ENCODE measurements at places on chromosomes 12 and 14.

DNA sequence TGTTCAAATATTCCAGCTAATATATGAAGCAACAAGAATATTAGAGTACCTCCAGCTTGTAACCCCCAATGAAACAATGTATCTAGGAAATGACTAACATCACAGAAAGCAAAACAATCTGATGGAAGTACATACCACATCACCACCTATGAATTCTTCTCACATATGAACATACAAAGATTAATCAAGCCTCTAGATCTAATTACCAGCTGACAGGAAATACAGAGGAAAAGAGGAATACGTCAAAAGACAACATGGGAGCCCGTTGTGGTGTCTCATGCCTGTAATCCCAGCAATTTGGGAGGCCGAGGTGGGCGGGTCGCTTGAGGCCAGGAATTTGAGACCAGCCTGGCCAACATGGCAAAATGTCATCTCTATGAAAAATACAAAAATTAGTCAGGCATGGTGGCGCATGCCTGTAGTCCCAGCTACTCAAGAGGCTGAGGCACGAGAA, 7.5 kb downstream of the NEDD8 start:
- no peak for DNase-seq

GRCh38 chr14:90576981-90577660, 180.3 kb downstream of the CALM1 start:
- DNase-seq, result no peak

- DNase-seq, result no peak
These were observed 44.4 kb downstream of the DYRK2 start for GRCh38 chr12:67692966-67693365.

GRCh38 chr12:42673535-42673934, 84.0 kb upstream of the PRICKLE1 start:
- DNase-seq, result no peak

GRCh38 chr12:44375694-44376093, 500.4 kb downstream of the NELL2 start:
- no peak for DNase-seq

DNA sequence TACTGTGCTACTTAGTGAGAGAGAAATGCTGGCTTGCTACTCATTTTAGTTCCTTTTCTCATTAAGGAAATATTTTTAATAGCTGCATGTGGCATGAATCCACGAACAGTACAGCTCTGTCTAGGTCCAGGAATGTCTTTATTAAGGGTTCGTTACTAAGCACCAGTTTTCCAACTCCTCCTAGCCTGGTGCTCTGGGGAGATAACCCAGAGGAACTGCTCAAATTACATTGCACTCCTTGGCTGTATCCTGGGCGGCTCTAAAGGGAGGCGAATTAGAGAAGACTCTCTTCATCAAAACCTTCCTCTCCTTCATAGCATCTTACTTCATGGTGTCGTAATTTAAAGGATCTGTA, 101.3 kb downstream of the PPM1A start:
- DNase-seq, result no peak

DNA sequence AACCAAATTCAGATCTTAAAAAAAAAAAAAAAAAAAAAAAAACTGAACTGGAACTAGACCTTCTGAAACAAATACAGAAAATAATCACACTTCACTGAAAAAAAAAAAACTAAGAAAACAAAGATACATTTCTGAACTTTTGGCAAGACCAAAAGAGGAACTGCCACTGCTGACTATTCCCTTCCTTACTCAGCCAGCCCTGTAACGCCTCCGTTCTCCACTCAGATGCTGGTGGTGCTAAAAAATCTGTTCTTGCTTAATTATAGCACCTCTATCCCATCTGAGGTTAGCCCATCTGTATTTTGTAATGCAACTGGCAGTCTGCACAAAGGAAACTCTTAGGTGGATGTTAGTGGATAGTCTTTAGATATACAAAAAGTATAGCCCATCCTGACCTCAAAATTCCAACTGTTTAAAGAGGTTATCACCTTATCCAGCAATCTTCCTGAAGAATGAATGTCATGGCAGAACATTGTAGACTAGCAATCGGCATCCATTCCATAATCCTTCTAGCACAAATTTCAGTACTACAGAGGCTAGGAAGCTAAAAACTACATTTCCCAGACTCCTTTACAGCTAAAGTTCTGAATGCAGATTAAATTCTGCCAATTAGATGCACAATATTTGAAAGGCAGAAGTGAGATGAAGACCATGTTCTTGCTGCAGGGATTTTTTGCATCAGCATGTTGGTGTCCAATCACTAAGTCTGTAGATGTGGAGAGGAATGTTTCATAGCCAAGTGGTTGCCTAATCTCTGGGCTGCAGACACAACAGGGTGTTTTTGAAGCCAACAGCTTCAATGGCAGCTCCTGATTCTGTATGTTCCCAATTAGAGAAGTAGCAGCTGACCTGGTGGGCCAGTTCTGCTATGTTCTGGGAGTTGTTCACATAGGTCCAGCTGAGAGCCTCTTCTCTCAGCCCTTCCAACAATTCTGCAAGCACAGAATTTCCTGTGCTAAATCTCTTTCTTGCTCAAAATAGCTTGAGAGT, 5.7 kb downstream of the MAP3K9 start:
- no peak for DNase-seq

DNA sequence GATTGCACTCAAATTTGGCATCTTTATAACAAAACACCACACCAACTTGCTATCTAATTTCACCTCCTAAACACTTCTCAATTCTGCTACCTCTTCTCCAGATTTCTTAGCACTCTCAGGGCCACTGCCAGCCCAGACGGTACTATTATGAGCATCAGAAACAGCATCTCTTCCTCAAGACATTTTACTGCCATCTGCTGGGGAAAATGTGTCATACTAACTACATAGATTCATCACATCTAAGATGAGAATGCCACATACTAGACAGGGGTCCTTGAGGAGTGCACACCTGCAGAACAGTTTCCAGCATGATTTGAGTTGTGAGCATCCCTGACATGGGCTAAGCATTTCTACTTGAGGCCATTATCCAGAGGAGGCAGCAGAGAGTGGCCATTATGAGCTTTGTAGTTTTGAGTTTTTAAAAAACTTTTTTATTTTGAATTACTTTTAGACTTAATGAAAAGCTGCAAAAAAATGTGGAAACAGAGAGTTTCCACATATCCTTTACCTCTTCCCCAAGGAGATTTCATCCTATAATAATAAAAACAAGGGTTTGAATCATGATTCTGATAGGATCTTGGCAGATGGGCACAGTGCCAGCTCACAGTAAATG, 15.1 kb upstream of the GRIP1 start:
- peak; percentile 7 for DNase-seq

- DNase-seq, result no peak
These were observed 31.6 kb upstream of the AMIGO2 start for GRCh38 chr12:47111392-47111778.

DNA sequence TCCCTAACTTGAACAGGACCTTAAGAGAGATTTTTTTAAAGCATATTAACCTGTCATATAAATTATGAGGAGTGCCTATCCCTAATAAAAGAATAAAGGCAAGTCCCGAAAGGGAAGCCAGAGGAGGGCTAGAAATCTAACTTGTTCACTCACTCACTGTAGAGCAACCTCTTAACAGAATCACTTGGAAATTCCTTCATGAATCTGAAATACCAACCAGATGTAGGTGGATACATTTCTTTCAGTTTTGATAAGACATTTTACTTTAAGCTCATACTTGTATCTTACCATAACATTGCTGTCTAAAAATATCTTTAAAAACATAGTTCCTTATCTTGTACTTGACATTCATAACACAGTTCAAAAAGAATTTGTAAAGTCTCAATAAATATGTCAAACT, 25.7 kb downstream of the NTN4 start:
- DNase-seq, result no peak

DNA sequence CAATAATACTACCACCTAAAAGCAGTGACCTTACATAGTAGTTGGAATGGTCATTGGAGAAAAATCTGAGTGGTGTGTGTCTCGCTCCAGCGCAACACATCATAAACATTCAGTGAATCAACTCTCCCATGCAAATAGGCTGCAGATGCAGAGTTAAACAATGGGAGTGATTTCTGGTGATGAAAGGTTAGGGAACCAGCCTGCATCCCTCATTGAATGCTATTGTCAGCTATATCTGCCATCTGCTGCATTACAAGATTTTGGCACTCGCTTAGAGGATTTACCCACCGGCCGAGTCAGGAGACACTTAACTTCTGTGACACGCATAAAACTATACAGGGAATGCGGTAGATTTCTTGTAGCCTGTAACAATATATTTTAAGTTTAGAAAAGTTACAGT, 900.9 kb downstream of the FLRT2 start:
- DNase-seq, result no peak

GRCh38 chr12:26195250-26195640, at the start of gene SSPN:
SSPN (plus strand) TSS chr12:26195573; CDS start chr12:26195673, 100 bp downstream.
- DNase-seq, result no peak

GRCh38 chr14:75247286-75247922, 31.2 kb upstream of the FOS start:
- DNase-seq, result no peak

GRCh38 chr12:94781835-94782234, 131.5 kb upstream of the TMCC3 start:
- no peak for DNase-seq

DNA sequence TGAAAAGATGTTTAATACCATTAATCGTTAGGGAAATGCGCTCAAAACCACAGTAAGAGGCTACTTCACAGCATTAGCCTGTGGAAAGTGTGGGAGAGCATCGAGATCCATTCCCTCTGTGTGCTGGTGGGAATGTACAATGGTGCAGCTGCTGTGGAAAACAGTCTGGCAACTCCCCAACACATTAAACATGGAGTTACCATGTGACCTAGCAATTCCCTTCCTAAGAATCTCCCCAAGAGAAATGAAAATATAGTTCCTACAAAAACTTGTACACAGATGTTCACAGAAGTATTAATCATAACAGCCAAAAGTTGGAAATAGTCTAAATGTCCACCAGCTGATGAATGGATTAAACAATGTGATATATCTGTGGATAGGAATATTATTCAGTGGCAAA, 23.8 kb downstream of the MLXIP start:
- DNase-seq, result no peak

DNA sequence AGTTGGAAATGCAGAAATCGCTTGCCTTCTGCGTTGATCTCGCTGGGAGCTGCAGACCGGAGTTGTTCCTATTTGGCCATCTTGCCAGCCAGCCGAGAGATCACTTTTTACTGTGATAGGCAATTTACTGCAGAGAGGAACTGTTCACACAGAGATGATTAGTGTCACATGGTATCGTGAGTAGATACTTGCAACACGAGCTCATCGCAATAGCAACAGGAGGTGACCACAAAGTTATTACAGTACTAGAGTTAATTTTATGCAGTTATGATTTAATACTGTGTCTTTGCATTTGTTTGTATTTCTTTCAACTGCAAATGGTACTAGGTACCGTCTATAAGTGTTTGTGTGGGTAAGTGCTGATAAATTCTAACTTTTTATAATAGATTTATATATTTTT, 27.8 kb downstream of the NOPCHAP1 start:
- no peak for DNase-seq

- no peak for DNase-seq
These were observed 1656.3 kb upstream of the FLRT2 start for GRCh38 chr14:83873669-83874068.

- no peak for DNase-seq
These were observed 18.9 kb downstream of the DEGS2 start for GRCh38 chr14:100140452-100141078.

GRCh38 chr14:32075672-32076277, 1.3 kb upstream of the ARHGAP5 start:
- DNase-seq, result peak; percentile 95

DNA sequence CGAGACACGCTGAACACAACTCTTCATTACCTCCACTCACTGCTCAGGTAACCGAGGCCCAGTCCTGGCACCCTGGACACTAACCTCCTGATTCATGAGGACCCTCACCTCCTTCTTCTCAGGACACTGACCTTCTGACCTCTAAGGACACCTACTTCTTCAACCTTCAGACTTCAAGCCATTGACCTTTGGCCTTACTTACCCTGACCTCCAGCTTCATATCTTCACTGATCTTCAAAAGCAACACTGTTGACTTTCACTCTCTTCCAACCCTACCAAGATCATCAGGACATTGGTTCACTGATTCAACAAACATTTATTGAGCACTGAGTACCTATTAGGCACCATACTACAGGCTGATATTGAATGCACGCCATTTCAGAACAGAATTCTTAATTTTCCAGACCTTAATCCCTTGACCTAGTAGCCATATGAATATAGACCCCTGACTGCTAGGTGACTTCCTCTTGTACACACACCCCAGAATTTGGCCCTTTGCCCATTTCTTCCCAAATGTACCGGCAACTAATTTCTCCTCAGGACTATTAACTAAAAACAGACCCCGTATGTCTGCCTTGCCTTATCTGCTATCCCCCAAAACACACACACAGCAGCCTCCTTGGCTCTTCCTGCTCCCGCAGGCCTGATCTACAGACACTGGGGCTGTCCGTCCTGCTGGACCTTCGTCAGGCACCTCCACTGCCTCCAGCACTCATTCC, 5.8 kb downstream of the ARHGEF40 start:
- peak; percentile 5 for DNase-seq

DNA sequence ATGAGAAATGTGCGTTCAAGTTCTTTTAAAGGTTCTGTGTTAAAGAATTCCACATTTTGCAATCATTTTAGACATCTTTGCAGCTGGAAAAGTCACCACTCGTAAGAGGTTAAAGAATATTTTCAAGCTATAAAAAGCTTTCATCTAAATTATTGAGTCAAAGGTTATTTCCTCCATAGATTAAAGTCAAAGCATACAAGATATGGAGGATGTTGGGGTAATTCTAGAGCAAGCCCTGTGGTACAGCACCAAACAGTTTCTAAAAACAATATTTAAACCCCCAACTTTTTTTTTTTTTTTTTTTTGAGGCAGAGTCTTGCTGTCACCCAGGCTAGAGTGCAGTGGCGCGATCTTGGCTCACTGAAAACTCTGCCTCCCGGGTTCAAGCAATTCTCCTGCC, 1299.8 kb upstream of the TMEM132C start:
- DNase-seq, result no peak
